ENCODE measurements at places on chromosomes 5 and 9. TPM values are rescaled to one million over a fixed set of nuclear protein-coding genes. Genes with fewer than 3 reads are reported as not detected.

- no peak for DNase-seq
These were observed 20.2 kb upstream of the GNPDA1 start for GRCh38 chr5:142032747-142033631.

DNA sequence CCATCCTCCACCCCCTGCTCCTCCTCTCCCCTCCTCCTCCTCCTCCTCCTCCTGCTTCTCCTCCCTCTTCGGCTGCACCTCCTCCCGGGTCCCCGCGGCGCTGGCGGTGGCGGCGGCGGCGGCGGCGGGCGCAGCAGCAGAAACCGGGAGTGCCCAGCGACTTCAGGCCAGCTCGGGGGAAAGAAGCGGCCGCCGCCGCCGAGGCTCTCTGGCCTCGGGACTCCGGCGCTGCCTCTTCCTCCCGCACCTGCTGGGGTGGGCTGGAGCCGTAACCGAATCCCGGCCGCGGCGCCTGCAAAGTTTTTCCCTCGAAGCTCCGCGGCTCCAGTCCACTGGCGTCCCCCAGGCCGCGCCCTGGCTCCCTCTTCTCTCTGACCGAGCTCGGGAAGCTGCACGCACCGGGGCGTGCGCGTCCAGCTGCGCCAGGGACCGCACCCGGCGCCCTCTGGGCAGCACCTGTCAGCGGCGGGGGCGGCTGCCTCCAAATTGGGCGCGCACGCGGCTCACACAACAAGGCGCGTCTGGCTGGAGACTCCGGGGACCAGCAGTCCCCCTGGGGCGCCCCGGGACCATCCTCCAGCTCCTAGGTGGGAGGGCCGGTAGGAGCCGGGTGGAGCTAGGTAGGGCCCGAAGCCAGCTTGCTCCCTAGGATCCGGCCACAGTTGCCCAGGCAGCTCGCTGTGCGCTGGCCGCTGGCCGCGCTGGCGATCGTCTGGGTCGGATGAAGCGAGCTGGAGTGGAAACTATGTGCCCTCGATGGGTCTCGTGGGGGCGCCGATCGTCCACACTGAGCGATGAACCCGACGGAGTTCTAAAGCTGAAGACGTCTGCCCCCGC is at the start of gene MCTP1:
MCTP1 (minus strand) TSS at position 523 of the 837 bp plus-strand sequence.
- DNase-seq = peak; percentile 39

- DNase-seq = no peak
These were observed 220.8 kb downstream of the PLK2 start for GRCh38 chr5:58239045-58239444.

GRCh38 chr5:72101828-72102227 is 5.4 kb upstream of the MAP1B start:
- no peak for DNase-seq

DNA sequence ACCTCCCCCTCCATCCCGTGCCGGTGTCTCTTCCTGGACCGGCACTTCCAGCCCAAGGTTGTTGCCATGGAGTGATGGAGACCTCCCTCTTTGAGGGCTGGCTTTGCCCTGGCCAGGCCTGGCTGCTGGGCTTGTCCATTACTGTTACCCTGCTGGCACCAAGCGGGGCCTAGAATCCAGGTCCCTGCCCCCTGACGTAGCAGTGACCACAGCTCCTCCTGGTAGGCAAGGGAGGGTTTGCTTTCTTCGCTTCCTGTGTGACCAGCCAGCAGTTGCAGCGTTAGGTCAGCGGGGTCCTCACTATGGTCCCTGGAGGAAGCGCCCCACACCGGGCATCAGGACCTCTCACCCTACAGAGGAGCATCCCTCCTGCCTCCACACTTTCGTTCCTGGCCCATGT is 146.7 kb upstream of the COL5A1 start:
- no peak for DNase-seq

GRCh38 chr5:172497591-172498255 is 43.4 kb upstream of the SH3PXD2B start:
- DNase-seq = no peak

- no peak for DNase-seq
These were observed 51.0 kb downstream of the STK10 start for GRCh38 chr5:172137046-172137445.

GRCh38 chr9:13939134-13939533 is 374.8 kb downstream of the NFIB start:
- no peak for DNase-seq

- DNase-seq = no peak
These were observed 59.6 kb upstream of the SPATA31C2 start for GRCh38 chr9:88197781-88198340.

GRCh38 chr9:114852050-114852594 is 46.3 kb upstream of the TNFSF15 start:
- no peak for DNase-seq

GRCh38 chr9:19985081-19985480 is 196.2 kb upstream of the SLC24A2 start:
- DNase-seq = no peak

GRCh38 chr9:682633-683508 is 158.6 kb upstream of the DMRT1 start:
- DNase-seq = no peak

The SELENOP gene
- 33.9 TPM for total RNA-seq

The SLC22A4 gene
- total RNA-seq = 7.3 TPM

The ADAMTS2 gene
- total RNA-seq = 0.27 TPM

The SHOC1 gene
- not detected for total RNA-seq

The HRH2 gene
- total RNA-seq = 5.1 TPM

The ABLIM3 gene
- total RNA-seq = 0.27 TPM

The STK32A gene
- total RNA-seq = not detected

The GPR150 gene
- 0.54 TPM for total RNA-seq

The ADRB2 gene
- total RNA-seq = 3.0 TPM

The GPR151 gene
- not detected for total RNA-seq
